ENCODE measurements at places on chromosomes 4 and X.

- DNase-seq: peak; percentile 13
These were observed 147.7 kb downstream of the RBM46 start for GRCh38 chr4:154928640-154929257.

DNA sequence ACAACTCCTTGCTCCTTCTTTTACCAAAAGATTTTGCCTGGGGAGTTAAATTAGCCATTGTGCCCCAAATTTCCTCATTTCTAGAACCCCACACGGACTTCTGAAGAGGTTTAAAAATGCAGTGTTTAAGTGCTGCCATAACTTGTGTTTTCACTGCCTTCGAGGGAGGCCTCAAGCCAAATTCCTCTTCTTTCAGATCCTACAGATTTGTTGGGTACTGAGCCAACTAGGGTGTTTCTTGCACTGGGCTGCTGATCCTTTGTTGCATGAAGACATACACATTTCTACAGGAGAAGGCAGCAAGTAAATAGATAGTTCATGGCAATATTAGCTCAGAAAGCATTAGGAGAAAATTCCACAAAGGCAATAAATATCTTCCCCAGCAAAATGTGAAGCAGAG, 43.8 kb downstream of the GLRA2 start:
- DNase-seq: peak; percentile 18

DNA sequence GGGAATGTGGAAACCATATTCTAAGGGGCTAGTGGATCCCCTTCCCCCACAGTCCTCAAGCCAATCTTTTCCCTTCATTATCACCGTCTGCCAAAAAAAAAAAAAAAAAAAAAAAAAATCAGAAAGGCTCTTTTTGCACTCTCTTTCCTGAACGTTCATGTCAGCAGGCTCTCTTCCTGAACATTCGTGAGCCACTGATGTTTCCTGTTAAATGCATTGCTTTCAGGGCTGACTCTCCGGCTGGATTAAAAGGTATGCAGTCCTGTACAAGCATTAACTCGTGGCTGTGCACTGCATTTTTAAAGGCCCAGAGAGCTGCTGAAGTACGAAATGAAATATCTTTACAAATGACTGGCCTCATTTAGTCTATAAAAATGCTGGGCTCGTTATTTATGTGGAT, 34.0 kb upstream of the TSPAN5 start:
- peak; percentile 47 for DNase-seq

DNA sequence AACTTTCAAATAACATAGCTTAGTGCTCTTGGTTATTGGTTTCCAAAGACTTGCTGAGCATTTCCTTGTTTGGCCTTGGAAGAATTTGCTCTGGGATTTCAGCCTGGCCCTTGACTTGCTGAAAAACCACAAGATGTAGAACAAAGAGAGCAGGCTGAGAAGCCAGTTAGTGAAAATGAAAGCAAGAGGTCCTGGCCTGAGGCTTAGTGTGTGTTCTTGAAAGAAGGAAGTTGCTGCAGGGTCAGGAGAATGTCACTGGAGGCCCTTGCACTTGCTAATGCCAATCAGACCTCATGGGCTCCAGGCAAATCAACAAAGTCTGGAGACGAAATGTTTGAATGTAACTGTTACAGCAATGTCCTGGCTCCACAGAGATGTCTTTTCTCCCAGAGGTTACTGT, 79.4 kb downstream of the SYNPO2 start:
- DNase-seq: peak; percentile 89

DNA sequence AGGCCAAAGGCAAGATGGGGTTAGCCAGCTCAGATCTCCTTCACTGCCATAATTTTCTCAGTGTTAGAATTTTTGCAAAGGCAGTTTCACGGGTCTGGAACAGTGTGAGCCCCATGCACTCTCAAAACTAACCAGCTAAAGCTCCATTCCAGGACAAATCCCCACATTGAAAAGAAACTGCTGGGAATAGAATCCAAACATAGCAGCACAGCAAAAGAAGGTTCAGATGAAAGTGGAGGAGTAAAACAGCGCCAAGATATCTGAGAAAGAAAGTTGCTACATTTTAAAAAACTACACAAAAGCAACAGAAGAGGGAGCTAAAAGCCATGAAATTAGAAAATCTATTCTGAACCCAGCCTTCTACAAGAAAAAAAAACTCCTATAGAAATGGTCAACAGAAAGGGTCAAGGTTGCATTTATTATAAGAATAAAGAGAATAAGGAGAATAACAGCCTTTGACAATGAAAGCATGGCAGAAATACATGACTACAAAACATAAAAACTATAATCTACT, 39.6 kb upstream of the SLC7A3 start:
- peak; percentile 27 for DNase-seq

DNA sequence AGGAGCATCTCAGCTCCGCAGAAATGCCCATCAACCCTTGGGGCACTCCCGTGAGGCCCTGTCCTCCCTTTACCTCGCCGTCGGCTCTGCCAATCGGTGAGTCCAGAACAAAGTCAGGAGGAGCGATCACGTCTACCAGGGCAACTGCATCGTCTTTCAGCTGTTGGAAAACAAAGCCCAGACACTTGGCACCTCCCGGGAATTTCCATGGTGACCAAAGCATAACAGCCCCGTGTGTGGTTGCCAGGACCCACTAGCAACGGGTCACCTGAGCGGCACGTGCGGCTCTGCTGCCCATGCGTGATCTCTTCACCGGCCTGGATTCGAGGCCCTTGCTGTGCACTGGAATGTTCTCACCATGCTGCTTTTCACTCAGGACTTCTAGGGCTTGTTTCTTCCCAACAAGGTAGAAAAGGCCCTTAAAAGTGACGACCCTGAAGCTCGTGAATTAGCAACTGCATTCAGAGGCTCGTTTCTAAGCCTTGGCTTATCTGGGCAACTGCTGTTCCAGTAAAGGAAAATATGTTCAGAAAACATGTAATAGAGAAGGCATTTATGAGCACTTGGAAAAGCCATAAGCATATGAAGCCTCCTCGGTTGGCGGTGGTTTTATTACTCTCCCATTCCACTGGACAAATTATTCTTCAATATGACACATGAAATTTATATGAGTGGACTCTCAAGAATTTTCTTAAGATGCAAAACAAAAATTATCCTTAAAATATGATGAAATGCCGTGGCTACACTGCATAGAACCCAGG, 69.5 kb downstream of the ACOX3 start:
- DNase-seq: no peak

GRCh38 chr4:80438016-80438415, 102.5 kb downstream of the CFAP299 start:
- no peak for DNase-seq

All from umbilical cord (tissue), 2 donors.